ENCODE measurements at places on chromosomes 12 and 14.

- no peak for DNase-seq
Measured at GRCh38 chr12:8011331-8011730, 21.2 kb upstream of the FOXJ2 start.

DNA sequence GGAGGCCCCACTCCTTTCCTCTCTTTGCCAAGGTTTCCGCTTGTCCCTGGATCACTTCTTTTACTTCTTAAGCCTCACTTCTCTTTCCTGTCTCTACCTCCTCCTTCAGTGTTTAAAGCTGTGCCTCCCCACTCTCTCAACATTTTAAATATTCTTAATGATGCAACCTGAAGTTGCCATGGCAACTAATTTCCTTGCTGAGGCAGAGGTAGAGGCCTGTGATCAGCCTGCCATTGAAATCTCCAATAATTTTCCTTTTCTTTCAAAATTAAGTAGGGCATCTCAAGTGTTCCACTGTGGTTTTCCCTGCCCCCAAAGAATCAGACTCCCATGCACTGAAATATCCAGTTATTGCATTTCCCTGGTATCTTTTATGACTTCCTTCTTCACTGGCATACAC lies 108.6 kb upstream of the VRK1 start:
- no peak for DNase-seq

DNA sequence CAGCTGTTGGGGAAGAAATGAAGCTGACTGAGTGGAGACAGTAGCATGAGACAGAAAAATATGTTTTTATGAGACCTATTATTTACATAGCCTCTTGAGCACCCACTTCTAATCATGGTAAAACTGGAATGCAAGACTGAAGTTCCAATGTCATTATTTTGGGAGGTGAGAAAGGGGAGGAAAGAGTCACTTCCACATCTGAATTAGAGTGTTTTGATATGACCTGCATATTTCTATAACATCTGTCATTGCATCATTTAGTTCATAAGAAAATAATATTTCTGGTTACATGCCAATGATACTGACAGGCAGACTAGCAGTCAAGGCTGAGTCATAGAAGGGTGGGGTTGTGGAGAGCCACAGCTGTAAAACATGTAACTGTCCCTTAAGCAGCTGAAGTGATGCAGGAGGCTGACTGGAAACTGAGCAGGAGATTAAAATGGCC lies 26.7 kb downstream of the NTN4 start:
- DNase-seq, result peak; percentile 70

- DNase-seq, result no peak
Measured at GRCh38 chr12:50640321-50640939, 123.5 kb upstream of the ATF1 start.

DNA sequence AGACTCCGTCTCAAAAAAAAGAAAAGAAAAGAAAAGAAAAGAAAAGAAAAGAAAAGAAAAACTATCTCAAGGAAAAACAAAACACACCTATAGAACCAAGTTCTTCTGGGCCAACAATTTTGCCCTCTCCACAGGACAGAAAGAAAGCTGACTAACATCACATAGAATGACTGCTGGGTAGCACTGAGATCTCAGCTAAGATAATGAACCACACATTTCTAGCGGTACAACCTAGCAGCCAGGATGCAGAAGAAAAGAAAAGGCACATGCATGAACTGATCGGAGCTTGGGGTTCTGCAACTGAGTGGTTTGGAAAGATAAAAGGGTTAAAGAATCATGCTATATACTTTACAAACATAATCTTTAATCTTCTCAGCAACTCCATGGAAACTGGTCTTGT lies 19.5 kb downstream of the TMED10 start:
- peak; percentile 63 for DNase-seq

- no peak for DNase-seq
Measured at GRCh38 chr12:104747955-104748354, 210.1 kb downstream of the SLC41A2 start.

GRCh38 chr12:117380083-117380482 lies 18.7 kb upstream of the NOS1 start:
- DNase-seq, result no peak

DNA sequence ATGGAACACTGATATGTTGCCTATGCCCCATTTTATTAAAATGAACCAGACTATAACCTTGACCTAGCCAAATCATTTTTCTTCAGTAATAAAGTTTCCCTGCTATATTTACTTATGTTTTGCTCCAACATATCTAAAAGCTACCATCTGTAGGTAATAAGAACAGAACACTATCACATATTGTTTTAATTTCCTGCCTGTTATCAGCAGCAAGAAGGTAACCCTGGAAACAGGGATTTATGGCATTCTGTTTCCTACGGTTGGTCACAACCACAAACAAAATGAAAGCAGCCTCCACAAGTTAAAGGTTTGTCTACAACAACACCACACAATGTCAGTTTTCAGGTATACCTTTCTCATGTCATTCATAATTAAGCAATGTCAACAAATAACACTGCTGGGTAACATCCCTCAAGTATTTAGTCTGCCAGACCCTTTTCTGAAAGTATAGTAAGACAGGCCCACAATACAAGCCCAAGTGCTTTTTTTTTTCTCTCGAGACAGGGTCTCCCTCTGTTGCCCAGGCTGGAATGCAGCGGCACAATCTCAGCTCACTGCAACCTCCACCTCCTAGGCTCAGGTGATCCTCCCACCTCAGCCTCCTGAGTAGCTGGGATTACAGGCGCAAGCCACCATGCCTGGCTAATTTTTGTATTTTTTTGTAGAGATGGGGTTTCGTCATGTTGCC lies 25.5 kb downstream of the GCH1 start:
- peak; percentile 50 for DNase-seq

DNA sequence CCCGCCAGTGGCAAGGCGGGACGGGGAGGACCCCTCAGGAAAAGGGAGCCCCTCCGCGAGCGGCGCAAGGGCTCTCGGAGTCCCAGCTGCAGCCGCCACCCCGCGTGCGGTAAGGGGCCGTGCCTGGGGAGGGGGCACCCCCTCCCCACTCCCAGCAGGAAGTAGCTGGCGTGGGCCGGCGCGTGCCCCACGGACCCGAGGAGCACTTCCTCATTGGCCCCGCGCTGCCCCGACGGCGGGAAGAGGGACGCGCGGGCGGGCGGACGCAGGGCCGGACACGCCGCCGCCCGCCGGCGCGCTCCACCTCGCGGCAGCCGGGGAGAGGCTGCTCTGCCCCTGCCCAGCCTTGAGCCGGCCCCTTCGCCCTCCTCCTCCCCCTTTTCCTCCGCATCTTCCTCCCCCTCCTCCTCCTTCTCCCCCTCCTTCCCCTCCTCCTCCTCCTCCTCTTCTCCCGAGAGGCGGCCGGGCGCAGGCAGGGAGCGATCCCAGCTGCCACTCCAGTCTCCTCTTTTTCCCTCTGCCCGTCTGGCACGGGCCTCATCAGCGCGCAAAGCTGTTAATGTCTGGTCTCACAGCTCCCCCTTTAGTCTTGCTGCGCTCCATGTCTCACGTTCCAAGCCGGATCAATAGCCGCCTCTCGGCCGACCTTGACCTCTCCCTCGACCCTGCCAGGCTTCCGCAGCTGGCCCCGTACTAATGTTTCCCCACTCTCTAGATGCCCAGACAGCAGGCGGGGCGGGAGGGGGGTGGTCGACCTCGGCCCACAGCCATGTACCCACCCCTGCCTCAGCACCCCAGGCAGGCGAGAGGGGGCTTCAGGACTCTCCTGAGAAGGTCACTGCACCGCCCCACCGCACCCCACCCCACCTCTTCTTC lies 2.6 kb upstream of the BCL11B start:
- DNase-seq, result peak; percentile 60

GRCh38 chr12:128326406-128326805 lies 59.4 kb downstream of the TMEM132C start:
- DNase-seq, result no peak

DNA sequence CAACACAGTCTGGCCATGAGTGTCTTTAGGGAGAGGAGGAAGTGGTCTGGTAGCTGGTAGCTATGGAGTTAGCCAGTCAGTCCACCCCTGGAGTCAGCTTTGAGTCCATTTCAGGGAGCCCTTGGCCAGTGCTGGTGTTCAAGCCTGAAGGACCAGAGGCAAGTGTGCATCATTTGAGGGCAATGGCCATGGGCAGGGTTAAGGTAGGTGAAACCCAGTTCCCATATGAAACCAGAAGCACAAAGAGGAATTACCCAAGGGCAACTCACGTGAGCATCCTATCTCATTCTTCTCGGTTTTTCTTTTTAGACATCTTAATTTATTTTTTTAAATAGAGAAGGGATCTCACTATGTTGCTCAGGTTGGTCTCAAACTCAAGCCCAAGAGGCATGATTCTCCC lies 61.3 kb upstream of the ACTN1 start:
- DNase-seq, result no peak

- DNase-seq, result peak; percentile 66
Measured at GRCh38 chr14:35534873-35535482, 1.0 kb downstream of the INSM2 start.

All from M059J (cell line).